IPS DF 6.9 (cell line): ENCODE measurements at places on chromosomes 5 and 9.

DNA sequence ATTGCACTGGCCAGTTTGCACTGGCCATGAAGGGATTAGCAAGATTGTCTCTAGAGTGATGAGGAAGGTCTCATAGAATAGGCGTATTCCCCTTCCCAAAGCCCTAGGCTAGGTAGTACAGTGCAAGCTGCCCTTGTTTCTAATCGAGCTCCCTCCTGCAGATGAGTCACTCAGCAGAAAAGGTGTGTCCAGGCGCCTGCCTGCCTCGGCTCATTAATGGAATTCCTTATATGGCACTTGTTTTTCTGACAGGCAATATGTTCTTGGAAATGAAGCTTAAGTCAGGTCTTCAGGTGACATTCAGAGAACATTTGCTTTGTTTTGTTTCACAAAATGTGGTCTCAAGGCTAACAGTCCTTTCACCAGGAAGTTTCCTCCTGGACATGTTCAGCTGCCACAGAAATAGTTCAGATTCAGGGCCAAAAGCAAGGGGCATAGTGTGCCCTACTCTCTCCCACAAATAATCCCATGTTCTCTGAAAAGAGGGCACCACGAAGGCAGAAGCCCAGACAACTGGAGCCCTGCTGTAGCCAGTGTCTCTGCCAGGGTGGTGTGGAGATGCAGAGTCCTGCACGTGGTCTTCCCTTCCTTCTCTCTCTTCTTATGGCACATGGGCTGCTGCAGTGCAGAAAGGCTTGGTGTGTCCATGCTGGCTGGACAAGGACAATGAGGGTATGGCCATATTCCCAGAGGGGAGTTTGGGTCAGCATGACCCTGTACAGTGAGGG is 281.1 kb upstream of the MAP3K1 start:
- H3K27ac ChIP-seq: no peak overlapping the region
- no peaks in the 10 kb centered on the region for H3K27me3 ChIP-seq
- H3K4me3 ChIP-seq: no peak overlapping the region

DNA sequence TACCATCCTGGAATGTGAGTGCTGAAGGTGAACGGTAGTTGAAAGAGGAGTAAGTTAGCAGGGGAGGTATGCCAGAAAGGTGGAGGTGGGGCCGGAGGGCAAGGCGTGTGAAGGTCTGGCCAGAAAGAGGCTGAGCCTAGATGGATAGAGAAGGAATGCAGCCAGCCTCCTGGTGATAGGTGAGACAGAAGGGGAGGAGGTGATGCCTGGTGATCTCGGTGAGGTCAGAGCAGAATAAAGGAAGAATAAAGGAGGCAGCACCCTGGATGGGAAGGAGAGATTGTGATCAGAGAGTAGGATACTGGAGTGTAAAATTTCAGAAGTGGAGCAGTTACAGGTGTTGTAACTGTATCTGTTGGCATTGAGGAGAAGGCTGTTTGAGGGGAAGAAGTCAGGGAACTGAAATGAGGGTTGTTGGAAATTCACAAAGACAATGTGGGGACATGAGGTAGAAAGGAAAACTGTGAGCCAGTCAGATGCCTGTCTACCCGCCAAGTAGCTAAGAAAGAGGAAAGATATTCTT is 2.0 kb downstream of the GNG10 start:
- peak; percentile 25 for DNase-seq
- peaks cover 3% of the 10 kb centered on the region; the same call in 1 of the 2 replicates for H3K4me1 ChIP-seq
- H3K36me3 ChIP-seq: no peaks in the 10 kb centered on the region
- H3K27ac ChIP-seq: no peak overlapping the region
- H3K27me3 ChIP-seq: no peaks in the 10 kb centered on the region

DNA sequence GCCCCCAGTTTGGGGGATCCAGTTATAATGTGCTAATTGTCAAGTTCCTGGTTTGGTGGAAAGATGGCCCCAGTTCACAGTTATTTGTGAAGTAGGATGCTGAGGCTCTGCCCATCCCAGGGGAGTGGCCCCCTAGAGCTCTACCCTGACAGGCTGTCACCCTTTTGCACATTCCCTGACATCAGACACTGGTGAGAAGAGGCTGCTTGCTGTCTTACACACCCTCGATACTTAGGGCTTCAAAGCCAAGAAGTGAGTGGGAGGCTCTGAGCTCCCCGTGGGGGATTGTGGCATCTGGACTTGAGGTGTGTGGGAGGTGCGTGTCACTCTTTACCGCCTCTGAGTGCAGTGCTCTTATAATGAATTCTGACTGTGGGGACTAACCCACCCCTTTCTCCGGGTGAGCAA is 168.5 kb downstream of the DOCK2 start:
- H3K36me3 ChIP-seq: no peaks in the 10 kb centered on the region
- H3K4me3 ChIP-seq: no peak overlapping the region
- no peak for DNase-seq
- no peaks in the 10 kb centered on the region for H3K27me3 ChIP-seq

GRCh38 chr5:122183788-122184170 is 54.4 kb downstream of the ZNF474 start:
- DNase-seq: no peak
- H3K36me3 ChIP-seq: no peaks in the 10 kb centered on the region
